ENCODE measurements at places on chromosomes 7 and 10.

GRCh38 chr7:44891372-44891771 is 6.0 kb upstream of the PURB start:
- DNase-seq, result no peak

- DNase-seq, result peak; percentile 35
Observed at GRCh38 chr7:151851145-151851751, 25.7 kb downstream of the PRKAG2 start.

DNA sequence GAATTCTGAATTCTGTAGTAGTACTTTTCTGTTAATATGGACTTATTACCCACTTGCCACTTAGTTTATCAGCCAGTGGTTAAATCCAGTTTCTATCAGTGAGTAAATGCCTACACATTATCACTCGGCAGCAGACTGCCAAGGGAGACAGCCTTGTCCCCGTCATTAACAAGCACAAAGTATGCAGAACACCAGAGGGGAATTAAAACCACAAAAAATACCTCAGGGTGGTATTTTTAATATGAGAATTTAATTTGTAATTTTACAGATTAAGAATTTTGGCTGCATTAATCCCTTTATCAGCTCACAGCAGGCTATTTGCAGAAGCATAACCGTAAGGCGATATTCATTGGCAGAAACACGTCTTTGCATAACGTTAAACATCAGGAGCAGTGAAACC is 150.0 kb upstream of the FZD1 start:
- no peak for DNase-seq

DNA sequence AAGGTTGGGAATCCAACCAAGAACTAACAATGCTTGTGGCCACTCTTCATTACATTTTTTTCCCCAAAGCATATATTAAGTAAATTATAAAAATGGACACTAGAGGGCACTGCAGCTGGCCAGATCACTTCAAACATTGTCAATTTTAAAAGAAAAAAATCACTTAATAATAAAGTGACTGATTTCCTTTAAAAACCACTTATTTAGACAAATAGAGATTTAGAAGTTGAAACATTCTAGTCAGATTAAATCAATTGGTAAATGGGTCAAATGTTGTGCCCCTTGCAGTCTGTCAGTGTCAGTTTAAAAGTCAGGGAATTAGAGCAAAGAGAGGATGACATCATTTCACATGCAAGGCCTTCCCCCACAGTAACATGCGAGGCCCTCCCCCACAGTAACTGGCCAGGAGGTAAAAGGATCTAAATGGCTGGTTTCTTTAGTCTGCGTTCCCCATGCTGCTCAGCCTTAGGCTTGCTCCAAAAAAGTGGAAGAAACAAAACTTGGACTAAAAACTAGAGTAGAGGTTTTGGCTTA is 177.9 kb downstream of the SKAP2 start:
- DNase-seq, result peak; percentile 66

GRCh38 chr10:127922206-127922605 is 15.3 kb downstream of the PTPRE start:
- DNase-seq, result no peak

- no peak for DNase-seq
Observed at GRCh38 chr10:45302573-45302972, 12.8 kb downstream of the OR13A1 start.

GRCh38 chr10:128896116-128896795 is 570.8 kb upstream of the MGMT start:
- no peak for DNase-seq

DNA sequence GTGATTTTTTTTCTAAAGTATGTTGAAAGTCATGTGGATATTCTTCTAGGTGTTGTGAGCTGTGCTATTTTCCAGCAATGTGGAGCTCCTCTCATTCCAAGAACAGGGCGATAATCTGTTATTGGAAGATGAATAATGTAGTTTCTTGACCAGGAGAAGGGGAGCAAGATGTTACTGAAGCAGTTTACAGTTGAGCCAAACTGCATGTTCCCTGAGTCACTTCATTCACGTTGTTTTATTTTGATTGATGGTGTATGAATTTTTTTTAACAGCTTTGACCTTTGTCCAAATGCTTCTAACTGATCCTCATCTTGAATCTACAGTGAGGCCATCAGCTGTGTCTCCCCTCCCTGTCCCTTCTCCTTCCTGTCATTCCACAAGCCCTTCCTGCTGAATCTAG is 277.1 kb upstream of the KLF6 start:
- no peak for DNase-seq
